ENCODE measurements at places on chromosomes 2 and 18. TPM values are rescaled to one million over a fixed set of nuclear protein-coding genes. Genes with fewer than 3 reads are reported as not detected.

- no peak for DNase-seq
Measured at GRCh38 chr2:63051795-63052333, 1.2 kb downstream of the OTX1 start.

- no peak for DNase-seq
Measured at GRCh38 chr2:9330612-9331270, 92.6 kb downstream of the ITGB1BP1 start.

DNA sequence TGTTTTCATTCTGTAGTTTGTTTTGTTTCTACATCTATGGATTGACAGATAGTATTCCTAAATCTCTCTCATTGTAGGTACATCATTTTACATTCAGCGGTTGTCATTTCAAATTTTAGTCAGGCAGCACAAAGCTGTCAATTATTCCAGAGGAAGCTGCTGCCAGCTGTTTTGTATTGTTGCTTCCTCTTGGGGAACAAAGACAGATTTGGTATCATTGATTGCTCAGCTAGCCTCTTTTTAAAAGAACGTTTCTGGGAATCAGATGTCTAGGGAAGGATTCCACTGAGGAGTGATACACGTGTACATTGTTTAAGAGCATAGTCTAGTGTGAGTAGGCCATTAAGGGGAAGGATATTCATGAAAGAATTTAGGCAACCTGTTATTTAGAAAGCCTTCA lies 145.8 kb downstream of the AGPS start:
- no peak for DNase-seq

DNA sequence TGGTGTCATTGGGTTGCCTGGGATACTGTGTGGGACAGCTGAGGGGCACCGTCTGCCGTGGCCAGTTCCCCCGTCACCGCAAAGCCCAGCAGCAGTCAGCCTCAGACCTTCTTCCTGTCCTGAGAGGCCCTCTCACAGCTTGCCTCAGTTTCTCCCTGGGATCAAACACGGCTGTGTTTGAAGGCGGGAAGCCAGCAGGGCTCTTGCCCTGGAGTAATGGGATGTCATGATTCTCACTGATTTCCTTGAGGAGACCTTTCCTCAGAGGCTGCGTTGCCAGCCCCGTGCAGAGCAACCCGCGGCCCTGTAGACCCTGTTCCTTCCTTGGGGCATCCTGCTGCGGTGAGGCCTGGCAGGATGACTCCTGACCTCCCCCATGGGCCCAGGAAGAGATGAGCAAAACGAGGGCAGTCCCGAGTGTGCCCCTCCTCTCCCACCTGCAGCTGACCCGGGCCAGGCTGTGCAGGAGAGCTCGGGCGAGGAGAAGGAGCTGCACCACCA lies 13.9 kb upstream of the NFATC1 start:
- no peak for DNase-seq

GRCh38 chr2:210919128-210919527 lies 362.7 kb downstream of the CPS1 start:
- no peak for DNase-seq

- DNase-seq: peak; percentile 26
Measured at GRCh38 chr2:163157891-163158496, 319.4 kb upstream of the KCNH7 start.

- no peak for DNase-seq
Measured at GRCh38 chr2:156539086-156539860, 103.1 kb downstream of the GPD2 start.

GRCh38 chr18:58668211-58668610 lies 3.1 kb upstream of the MALT1 start:
- DNase-seq: no peak

INPP5D gene
- 2.7 TPM for total RNA-seq

IMPA2 gene
- total RNA-seq: 24.9 TPM

MEIS1 gene
- 8.2 TPM for total RNA-seq

IL37 gene
- not detected for total RNA-seq

NEU2 gene
- total RNA-seq: not detected

Measured in kidney epithelial cell (primary cell).